ENCODE measurements at places on chromosomes 3 and 15.

GRCh38 chr3:159837725-159838124, 150.9 kb upstream of the IL12A start:
- no peak for DNase-seq

DNA sequence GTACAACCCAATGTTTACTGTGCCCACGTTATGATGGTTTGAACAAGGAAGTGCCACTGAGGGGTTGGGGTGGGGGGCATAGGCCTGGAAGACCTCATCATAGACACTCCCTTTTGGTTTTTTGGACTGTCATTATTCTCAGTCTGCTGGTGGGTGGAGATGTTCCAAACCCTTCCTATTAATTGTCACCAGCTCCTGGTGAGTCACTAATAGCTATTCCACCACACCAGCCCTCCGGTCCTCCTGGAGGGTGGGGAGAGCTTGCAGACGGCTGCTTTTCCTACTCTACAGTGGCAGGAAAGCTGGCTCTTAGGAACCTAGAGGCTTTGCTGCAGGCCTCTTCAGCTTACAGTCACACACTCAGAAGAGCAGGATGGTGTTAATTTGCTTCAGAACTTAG, 9.0 kb upstream of the COPG1 start:
- no peak for DNase-seq

DNA sequence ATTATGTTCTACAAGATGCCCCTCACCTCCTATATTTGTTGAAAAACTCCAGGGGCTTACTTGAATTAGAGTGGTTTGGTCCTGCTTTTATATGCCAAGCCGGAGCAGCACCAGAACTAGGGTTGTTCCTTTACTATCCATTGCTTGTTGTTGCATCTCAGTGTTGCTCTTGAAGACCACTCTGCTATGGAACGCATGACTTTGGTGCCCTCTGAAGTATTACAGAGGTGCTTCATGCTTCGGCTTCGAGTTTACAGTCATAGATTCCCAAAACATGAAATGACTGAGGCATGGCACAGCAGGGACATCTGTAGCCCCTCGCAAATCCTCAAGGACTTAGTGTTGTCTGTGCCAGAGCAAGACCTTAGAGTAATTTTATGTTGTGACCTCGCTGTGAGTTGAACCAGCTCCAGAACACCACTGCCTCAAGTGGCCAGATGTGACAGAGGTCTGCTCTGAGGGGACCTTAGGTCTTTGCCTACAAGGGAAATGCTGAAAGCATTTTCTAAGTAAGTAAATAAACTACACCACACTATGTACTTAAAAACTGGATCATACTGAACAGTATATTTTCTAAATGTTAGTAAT, 67.2 kb upstream of the SIAH2 start:
- no peak for DNase-seq

- DNase-seq = no peak
These were observed 102.8 kb upstream of the GBE1 start for GRCh38 chr3:81864272-81864671.

DNA sequence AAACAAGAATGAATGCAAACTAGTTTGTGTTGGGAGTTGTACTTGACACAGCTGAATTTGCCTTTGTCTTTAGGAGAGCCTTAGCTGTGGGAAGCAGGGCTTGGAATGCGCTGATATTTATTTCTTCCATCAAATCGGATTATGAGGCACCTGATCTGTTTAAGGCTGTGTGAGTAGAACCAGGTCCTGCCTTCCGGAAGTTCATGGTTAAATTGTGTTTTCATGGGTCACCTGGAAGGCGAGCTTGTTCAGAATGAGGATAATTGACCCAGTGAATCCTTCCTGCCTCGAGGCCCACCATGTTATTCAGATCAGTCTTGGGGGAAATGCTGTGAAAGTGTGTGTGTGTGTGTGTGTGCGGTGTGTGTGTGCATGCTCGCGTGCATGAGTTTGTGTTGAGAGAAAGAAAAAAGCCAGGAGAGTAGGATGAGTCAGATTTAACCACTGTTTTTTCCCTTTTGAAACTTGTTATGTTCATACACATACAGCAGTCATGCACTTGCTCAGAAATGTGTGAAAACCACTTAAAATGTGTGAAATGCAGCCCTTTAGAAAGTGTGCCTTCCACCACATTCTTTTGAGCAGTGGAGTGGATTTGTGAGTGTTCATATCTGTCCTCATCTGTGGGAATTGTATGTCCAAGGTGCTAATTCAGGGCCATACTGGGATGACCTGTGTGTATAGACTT, 36.7 kb downstream of the SMAD3 start:
- no peak for DNase-seq

DNA sequence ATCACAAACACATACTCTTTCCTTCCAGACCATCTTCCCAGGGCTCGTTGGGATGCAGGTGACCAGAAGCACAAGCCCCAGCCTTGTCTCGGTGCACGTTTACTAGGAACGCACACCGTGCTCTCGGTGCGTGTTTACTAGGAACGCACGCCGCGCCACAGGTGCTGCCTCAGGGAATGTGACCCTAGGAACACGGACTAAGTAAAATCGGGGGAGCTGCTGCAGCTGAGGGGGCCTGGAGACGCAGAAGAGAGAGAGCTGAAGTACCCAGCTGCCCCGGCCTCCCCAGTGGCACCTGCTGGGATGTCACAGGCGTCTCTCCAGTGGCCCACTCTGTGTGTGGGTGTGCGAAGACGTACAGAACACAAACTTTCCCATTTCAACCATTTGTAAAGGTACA, 91.0 kb upstream of the SNRPA1 start:
- DNase-seq = no peak

Measured in stimulated activated CD4-positive, alpha-beta T cell treated with anti-CD3 and anti-CD28 coated beads, Interleukin-1b, Interleukin-23, amount 100 ng/mL, for 4 hours (primary cell).